Left cardiac atrium (tissue), 4 donors: ENCODE measurements at places on chromosomes 1 and 21.

DNA sequence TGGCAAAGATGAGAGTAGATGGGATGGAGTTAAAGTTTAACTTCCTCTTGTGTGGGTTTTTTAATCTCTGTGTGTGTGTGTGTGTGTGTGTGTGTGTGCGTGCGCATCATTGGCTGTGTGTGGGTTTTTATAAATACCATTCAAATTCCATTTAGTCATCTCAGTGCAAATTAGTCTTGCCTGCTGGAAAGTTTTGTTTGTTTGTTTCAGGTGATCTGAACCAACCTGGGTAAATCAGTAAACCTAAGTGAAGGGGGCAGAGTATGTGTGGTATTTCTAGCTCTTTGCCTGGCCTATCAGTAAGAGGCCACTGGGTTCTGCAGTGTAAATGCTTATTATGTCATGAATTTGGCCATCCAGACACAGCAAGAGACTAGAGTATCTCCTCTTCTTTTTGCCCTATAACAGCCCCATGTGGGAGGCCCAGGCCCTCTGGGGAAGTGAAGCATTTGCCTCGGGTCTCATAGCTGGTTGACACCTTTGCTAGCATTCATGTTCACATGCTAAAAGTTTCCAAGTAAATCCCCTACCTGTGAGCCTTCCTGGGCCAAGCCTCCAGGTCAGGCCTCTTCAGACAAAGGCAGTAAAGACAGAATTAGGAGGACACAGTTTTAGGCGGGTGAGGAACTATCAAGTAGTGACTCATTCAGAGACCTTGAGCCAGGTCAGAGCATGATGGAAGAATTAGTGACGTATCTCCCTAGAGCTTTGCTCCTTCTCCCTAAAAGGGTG is 14.7 kb downstream of the INTS3 start:
- no peak for DNase-seq

DNA sequence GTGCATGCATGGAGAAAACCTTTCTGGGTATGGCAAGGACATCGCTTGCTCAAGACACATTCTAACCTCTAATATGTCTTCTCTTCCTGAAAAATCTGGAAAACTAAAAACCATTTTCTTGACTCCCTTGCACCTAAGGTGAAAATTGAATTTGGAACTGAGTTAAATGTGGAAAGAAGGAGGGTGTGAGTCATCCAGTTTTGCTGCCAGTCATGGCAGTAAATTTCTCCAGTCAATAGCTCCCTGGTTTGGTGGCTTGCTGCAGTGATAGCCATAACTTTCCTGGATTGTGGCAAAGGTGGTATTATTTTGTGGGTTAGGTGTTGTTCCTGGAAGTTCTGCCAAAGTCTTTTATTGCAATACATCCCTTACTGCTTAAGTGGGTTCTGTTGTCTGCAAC is 2.5 kb downstream of the ZCCHC17 start:
- no peak for DNase-seq

DNA sequence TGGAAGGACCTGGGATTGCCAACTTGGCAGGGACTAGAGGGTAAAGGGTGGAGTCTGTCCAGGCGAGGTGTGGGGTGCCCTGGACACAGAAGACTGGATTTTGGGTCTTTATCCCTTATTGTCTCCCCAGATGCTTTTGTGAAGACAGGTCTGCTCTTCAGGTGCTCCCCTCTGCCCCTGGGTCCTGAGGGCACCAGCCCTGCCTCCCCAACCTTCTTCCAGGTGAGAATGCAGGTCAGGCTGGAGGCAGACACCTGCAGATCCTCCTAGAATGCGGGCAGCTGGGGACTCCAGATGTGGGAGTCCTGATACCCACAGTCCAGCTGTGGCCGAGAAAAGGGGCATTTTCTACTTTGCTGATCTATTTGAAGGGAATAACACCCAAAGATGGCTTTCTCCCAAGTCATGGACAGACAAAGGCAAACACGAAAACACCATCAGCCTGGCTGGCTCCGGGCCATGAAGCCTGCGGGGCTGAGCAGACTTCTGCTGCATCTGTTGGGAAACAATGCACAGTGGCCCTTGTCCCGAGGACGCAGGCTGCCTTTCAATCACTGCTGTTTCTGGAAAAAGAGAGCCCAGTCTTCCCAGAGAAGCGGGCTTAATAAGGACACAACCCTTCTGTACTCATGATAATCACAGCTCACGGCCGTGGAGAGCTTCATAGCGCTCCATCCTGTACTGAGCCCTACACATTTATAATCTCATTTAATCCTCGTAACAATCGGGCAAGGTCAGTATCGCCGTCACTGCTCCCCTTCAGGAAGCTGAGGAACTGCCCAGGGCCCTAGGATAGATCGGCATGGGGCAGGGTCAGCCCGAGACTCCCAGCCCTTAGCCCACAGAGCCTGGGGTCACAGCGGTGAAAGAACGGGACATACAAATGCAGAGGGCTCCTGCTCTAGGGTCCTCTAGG is 62.0 kb upstream of the ABCG1 start:
- DNase-seq = no peak

GRCh38 chr1:119114786-119115185 is 25.7 kb downstream of the WARS2 start:
- DNase-seq = no peak

- no peak for DNase-seq
Observed at GRCh38 chr1:53419034-53419433, 40.2 kb upstream of the DMRTB1 start.

DNA sequence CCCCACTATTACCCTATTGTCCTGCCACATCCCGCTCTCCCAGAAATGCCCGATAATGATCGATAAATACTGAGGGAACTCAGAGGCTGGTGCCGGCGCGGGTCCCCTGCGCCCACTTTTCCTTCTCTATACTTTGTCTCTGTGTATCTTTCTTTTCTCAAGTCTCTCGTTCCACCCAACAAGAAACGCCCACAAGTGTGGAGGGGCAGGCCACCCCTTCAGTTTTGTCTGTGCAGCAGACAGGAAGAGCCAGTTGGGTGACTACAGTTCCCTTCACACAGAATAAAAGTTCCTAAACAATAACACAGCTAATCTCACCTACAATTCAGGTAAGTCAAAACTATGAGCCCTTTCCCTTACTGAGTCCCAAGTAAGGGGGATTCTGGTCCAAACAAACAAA is 423.7 kb downstream of the SMYD3 start:
- no peak for DNase-seq

DNA sequence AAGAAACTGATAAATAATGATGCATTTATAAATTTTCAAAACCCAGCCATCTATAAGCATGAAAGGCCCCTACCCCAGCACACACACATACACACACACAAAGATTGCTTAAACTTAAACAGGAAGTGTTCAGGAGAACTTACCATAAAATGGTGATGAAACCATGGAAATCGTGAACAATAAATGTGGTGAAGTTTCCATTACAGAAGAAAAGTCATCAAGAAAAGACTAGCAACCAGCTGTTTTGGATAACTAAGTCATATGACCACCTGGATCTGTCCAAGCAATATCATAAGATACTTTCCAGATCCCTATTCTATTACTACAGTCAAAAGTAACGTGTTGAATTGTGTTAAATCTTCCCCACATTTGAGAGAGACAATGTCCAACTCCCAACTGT is 24.1 kb downstream of the RGS5 start:
- DNase-seq = no peak

DNA sequence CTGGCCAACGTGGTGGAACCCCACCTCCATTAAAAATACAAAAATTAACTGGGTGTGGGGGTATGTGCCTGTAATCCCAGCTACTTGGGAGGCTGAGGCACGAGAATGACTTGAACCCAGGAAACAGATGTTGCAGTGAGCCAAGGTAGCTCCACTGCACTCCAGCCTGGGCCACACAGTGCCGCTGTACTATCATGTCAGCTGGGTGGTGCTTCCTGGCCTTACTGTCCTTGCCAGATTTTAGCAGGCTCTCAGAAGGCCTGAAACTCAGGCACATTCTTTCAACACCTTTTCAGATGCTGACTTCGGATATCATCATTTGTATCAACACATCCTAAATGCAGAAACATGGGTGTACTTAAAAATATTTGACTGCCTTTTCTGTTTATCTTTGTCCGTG is 31.6 kb upstream of the NBL1 start:
- DNase-seq = no peak

DNA sequence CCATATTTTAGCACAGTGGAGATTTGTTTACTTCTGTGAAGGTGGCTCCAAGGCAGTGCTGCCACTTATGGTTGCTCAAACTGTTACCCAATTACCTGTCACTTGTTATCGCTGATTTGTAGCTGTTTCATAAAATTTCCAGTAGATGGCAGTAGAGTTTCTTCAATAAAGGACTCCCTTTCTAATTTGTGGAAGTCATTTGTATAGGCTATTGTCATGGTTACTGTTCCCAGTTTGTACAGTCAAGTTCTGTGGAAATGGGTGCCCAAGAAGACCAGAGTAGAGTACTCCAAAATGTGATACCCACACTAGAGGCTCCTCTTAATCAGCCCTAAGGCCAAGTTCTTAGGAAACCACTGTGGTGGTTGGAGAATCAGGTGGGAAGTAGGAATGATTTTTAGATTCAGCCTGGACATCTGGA is 186.1 kb downstream of the CLEC20A start:
- DNase-seq = no peak

DNA sequence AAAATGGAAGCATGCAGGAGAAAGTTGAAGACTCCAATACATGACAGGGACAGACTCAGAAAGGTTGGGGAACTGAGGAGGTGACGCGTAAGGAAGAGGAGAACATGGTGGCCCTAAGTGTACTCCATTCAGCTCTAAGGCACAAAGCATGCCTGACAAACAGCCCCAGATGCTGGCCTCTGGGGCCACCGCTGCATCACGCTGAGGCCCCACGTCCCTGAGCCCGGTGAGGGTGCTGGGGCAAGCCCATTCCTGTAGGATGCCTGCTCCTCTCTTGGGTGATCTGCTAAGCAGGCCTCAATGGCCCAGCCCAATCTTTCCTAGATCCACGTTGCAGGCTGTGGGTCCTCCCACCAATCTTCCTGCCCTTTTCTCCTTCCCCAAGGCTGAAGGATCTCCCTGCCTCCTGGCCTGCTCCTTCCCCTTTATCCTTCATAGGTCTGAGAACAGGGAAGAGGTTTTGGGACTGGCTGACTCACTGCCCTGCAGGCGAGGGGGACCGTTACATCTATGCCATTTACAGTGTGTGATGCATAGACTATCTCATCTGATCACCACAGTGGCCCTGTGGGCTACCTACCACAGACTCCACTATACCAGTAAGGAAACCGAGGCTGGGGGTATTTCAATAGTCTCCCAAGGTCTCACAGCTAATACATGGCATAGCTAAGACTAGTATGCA is 16.8 kb upstream of the NID1 start:
- DNase-seq = no peak

DNA sequence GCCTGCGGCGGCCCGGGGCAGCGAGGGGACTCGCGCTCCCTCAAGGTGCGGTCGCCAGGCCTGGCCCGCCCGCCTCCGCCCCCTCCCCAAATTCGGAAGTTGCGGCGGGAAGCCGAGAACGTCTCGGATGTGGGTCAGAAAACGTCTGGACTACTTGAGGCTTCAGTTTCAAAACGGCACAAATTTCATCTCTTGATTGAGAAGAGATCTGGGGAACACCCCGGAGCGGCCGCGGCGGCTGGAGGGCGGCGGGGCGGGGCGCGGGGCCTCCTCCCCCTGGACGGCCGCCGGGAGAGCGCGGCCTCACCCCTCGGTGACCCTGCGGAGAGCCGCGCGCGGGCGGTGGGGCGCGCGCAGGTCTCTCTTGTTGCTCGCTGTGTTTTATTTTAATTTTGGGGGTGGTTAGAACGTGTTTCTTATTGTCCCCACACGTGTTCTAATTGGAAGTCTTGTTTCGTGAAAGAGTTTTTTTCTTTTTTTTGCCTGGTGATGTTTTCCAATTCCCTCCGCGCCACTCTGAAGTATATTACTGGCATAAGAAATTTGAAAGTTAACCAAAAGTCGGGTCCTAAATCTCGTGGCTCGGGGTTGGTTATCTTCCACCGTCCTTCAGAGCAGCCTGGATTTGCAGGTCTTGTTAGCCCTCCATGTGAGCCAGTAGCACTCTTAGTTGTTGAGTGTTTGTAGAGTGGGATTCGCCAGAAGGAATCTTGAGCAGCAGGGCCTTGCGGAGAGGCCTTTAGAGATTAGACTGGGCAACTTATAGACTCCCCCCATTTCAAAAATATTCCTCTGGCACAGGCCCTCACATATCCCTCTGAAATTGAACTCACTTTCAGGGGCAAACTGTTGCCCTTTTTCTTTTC is 749 bp downstream of the PCBP3 start:
- DNase-seq = no peak

GRCh38 chr21:35149698-35150097 is 100.6 kb upstream of the RUNX1 start:
- no peak for DNase-seq

GRCh38 chr1:100358210-100358609 is 5.9 kb downstream of the CDC14A start:
- DNase-seq = no peak

DNA sequence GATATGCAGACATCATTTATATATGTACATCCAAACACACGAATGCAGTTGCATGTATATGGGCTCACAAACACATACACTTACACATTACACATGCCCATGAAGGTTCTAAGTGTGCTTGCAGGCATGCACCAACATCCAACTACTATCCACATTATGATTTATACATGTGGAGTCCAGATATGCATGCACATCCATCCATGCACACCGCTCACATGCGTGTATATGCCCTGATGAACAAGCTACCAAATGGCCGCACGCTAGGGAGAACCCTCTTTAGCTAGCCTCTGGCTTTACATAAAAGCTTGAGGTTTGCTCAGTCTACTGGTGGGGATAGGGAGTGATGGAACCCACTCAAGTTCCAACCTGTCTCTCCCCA is 8.5 kb downstream of the GPR3 start:
- DNase-seq = no peak

GRCh38 chr1:21321963-21322680 is 31.9 kb upstream of the ECE1 start:
- no peak for DNase-seq

- DNase-seq = no peak
Observed at GRCh38 chr1:37714689-37715088, 22.4 kb downstream of the CDCA8 start.

- DNase-seq = no peak
Observed at GRCh38 chr21:43767498-43767983, 8.6 kb downstream of the CSTB start.

- no peak for DNase-seq
Observed at GRCh38 chr1:32112806-32113375, 5.0 kb downstream of the KPNA6 start.

GRCh38 chr1:150021191-150021694 is 10.7 kb upstream of the OTUD7B start:
- DNase-seq = no peak

- no peak for DNase-seq
Observed at GRCh38 chr1:200895801-200896530, 1.3 kb downstream of the INAVA start.

DNA sequence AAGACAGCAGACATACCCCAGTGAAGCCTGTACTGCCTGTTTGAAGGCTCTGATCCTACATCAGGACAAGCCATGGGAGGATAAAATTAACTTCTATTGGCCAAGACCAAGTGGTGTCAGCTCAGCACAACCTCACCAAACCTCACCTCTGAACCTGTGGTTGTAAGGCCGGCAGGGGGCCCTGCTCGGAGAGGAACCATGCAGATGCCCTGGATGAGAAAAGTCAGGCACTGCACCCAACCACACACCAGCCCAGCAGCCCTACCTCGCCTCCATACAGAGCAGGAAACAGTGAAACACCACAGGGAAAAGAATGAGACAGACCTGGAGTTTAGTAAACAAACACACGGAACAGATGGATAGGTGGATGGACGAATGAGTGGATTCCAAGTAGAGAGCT is 70.0 kb upstream of the PAX7 start:
- no peak for DNase-seq
